ENCODE measurements at places on chromosomes 5 and 9. TPM values are rescaled to one million over a fixed set of nuclear protein-coding genes. Genes with fewer than 3 reads are reported as not detected.

SLC6A19 gene
- not detected for total RNA-seq

KCNN2 gene
- 24.7 TPM for total RNA-seq

ADGRD2 gene
- total RNA-seq, result 0.45 TPM

CAMK4 gene
- total RNA-seq, result 7.3 TPM

GFRA3 gene
- 1.1 TPM for total RNA-seq

ACSL6 gene
- total RNA-seq, result 3.6 TPM

RETREG1 gene
- total RNA-seq, result 2.3 TPM

CCIN gene
- total RNA-seq, result not detected

ENDOG gene
- 23.5 TPM for total RNA-seq

CARTPT gene
- total RNA-seq, result not detected

FAM221B gene
- not detected for total RNA-seq

ADCY2 gene
- 74.9 TPM for total RNA-seq

LEAP2 gene
- total RNA-seq, result 1.8 TPM

GGTA1 gene
- not detected for total RNA-seq

DNA sequence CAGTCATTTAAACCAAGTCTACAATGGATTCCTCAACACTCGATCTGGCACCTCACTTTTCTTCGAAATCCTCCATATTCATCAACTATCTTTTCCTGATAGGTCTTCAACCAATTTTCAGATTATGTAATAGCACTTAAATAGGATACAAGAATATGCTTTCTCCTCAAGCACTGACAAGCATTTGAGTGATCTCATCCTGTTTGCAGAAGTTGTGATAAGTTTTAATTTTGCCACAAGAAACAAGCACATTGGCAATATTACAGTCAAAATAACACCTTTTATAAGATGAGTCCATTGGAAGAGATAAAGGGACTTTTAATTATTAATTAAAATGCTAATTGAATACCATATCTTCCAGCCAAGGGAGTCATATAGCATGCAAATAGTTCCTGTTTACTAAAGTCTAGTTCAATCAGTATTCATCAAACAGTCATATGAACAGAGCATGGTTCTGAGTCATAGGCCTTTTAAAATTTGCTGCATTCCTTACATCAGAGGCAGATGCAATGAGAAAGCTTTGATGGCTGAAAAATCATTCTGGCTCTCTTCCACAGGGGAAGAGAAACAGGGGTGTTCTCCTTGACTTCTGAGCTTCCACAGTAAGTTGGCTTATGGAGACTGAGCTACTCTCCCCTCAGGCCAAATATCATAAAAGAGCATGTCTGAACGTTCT is 32.7 kb upstream of the ZCCHC9 start:
- H3K4me3 ChIP-seq, result no peak overlapping the region
- no peaks in the 10 kb centered on the region for H3K27me3 ChIP-seq
- peaks cover 30% of the 10 kb centered on the region for H3K4me1 ChIP-seq
- no peak overlapping the region for H3K27ac ChIP-seq
- no peaks in the 10 kb centered on the region for H3K36me3 ChIP-seq

DNA sequence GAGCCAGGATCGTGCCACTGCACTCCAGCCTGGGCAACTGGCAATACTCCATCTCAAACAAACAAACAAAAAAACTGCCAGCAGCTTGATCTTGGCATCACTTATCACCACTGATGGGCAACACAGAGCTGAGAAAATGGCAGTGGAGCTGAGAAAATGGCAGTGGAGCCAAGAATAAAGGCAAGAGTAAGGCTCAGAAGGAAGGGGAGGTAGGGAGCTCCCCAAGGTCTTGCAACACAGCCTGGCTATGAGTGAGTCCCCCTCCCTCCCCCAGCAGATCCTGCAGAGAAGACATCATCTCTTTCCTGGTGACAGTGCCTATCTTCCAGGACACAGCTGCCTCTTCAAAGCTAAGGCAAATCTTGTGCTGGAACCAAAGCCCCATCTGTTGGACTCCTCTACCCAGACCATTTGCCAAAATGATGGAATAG is 70.3 kb downstream of the UGCG start:
- no peak overlapping the region for H3K27ac ChIP-seq
- no peak overlapping the region for H3K4me3 ChIP-seq
- no peaks in the 10 kb centered on the region for H3K36me3 ChIP-seq

DNA sequence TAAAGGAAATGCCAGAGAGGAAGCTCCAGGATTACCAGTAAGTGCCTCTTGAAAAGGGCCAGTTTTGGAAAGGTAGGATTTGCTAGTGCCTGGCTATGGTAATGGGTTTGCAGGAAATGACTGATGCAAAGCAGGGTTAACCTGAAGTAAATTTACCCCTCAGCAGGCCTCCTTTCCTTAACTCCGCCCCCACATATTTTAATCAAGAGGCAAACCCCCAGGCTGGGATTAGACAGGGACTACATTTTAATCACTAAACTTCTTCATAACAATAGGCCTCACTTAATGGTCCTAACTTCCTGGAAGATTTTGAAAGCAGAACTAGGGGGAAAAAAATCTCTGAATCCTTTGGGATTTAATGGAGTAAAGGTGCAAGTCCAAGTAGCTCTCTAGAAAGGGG is 10.2 kb upstream of the SLC1A3 start:
- H3K27me3 ChIP-seq, result no peaks in the 10 kb centered on the region
- peaks cover 44% of the 10 kb centered on the region for H3K4me1 ChIP-seq
- peak overlapping the region; percentile 96 for H3K27ac ChIP-seq
- DNase-seq, result peak; percentile 75

GRCh38 chr5:154541553-154541952 is 63.5 kb upstream of the HAND1 start:
- no peaks in the 10 kb centered on the region for H3K36me3 ChIP-seq
- peak overlapping the region; percentile 14 for H3K4me3 ChIP-seq
- H3K27me3 ChIP-seq, result no peaks in the 10 kb centered on the region

- no peak for DNase-seq
- no peaks in the 10 kb centered on the region for H3K27me3 ChIP-seq
- H3K36me3 ChIP-seq, result no peaks in the 10 kb centered on the region
- H3K4me3 ChIP-seq, result no peak overlapping the region
- H3K27ac ChIP-seq, result no peak overlapping the region
- H3K4me1 ChIP-seq, result peaks cover 48% of the 10 kb centered on the region
These were observed 3.2 kb downstream of the ADAMTSL1 start for GRCh38 chr9:18477121-18477660.

DNA sequence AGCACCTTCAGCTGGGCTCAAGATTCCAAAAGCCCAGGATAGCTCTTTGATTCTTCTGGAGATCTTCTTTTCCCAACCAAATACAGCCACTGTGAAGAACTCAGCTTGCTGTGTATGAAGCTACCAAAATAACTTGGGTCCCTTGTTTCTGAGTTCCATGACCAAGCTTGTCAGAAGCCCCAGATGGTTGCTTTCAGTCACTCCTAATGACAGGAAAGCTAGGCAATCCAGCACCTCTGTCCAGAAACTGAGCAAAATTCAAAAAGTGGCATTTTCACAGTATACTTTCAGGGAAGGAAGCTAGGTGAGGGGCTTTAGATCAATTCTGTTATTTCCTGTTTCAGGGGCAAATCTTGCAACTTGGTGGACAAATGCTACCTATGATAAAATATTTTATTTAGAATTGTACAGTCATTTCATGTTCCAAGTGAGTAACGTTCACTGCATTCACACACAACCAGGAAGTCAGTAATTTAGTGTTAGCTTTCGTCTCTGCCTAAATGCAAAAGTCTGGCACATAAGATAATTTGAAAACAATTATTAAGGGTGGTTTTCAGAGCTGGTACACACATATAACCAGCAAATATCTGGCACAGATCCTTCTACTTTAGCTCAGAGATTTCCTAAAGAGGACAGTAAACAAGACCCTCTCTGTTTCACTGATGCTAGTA is 330.1 kb downstream of the GLIS3 start:
- DNase-seq, result no peak
- no peak overlapping the region for H3K27ac ChIP-seq
- peaks cover 3% of the 10 kb centered on the region for H3K4me1 ChIP-seq
- no peaks in the 10 kb centered on the region for H3K27me3 ChIP-seq
- H3K36me3 ChIP-seq, result no peaks in the 10 kb centered on the region
- H3K4me3 ChIP-seq, result no peak overlapping the region

GRCh38 chr5:25255128-25255527 is 610.4 kb upstream of the CDH10 start:
- H3K27me3 ChIP-seq, result no peaks in the 10 kb centered on the region
- H3K4me3 ChIP-seq, result no peak overlapping the region
- no peak for DNase-seq
- no peaks in the 10 kb centered on the region for H3K36me3 ChIP-seq
- no peaks in the 10 kb centered on the region for H3K4me1 ChIP-seq

GRCh38 chr5:176789873-176790615 is 20.3 kb upstream of the UNC5A start:
- H3K27ac ChIP-seq, result no peak overlapping the region
- no peak overlapping the region for H3K4me3 ChIP-seq
- H3K4me1 ChIP-seq, result no peaks in the 10 kb centered on the region
- H3K27me3 ChIP-seq, result no peaks in the 10 kb centered on the region
- no peaks in the 10 kb centered on the region for H3K36me3 ChIP-seq

GRCh38 chr9:133738640-133739225 is 581 bp upstream of the SARDH start:
- H3K27me3 ChIP-seq, result no peaks in the 10 kb centered on the region
- no peaks in the 10 kb centered on the region for H3K36me3 ChIP-seq
- DNase-seq, result no peak

GRCh38 chr5:160108124-160108523 is 11.1 kb downstream of the PWWP2A start:
- DNase-seq, result no peak
- no peak overlapping the region for H3K4me3 ChIP-seq
- H3K4me1 ChIP-seq, result no peaks in the 10 kb centered on the region
- H3K36me3 ChIP-seq, result peaks cover 17% of the 10 kb centered on the region
- peak overlapping the region; percentile 10 for H3K27ac ChIP-seq

DNA sequence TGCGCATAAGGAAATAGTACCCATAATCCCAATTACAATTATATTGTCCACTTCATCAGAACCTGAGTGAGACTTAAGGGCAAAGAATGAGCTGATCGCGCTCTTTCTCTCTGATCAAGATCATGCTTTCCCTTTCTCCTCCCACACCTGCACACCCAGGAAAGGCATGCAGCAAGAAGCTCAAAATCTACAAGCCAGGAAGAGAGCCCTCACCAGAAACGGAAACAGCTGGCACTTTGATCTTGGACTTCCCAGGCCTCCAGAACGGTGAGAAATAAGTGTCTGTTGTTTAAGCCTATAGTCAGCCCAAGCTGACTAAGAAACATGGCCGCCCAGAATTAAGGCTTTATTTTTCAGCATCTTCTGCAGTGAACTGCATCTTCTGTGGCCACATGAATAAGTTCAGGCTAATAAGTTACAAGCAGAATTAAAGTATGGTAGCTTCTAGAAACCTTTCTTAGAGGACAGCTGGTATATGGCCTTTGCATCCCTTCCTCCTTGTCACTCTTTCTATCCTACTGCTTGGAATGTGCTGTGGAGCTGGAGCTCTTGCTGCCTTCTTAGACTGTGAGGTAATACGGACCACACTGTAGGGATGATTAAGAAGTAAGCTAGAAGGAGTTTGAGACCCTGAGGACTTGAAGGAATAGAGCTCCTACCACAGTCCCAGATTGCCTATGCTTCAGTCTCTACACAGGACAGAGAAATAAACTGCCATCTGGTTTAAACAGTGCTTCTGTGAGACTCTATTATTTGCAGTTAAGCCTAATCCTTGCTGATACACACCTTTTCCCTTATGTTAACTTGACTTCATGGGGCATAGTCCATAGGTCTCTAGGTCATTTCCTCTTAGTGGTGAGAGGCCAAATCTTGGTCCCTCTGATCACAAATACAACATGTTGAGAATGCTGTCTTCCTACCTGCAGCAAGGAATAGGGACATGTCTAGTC is 17.2 kb downstream of the OR2S2 start:
- no peak overlapping the region for H3K27ac ChIP-seq
- H3K4me3 ChIP-seq, result no peak overlapping the region
- H3K4me1 ChIP-seq, result no peaks in the 10 kb centered on the region
- DNase-seq, result no peak
- no peaks in the 10 kb centered on the region for H3K36me3 ChIP-seq

DNA sequence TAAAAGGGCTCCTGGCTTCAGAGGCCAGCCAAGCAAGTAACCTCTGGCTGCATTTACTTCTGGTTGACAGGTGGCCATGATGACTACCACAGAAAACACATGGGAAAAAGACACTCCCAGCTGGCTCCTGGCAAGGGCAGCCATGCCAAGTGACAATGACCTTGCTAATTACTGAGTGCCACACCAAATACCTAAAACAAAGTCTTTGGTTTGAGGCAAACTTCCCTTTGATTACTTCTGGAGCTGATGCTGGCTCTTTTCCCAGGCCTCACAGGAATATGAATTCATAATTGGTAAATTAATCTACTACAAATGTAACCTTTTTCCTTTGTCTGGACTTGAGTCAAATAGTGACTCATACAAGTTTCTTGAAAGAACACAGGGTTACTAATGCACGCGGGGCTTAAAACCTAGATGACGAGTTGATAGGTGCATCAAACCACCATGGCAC is 61.0 kb downstream of the LPAR1 start:
- no peaks in the 10 kb centered on the region for H3K36me3 ChIP-seq
- no peaks in the 10 kb centered on the region for H3K27me3 ChIP-seq
- H3K27ac ChIP-seq, result no peak overlapping the region
- DNase-seq, result no peak
- no peaks in the 10 kb centered on the region for H3K4me1 ChIP-seq

DNA sequence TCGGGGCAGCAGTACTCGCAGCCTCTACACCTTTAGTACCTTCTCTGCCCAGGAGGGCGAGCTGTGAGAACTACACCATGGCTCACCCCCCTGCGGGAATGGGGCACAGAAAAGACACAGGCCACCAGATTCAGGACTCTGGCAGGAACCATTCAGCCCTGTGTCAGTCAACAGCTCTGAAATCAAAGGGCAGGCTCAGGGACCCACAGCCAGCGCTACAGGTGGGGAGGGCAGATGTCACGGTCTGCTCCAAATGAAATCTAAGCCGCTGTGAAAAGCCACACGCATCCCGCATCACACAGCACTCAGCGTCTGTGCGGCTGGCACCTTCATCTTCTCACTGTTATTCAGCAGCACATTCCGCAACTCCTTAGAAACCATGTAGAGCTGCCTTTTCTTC is 27.9 kb downstream of the NSUN2 start:
- no peak overlapping the region for H3K27ac ChIP-seq
- H3K36me3 ChIP-seq, result peaks cover 78% of the 10 kb centered on the region
- no peak overlapping the region for H3K4me3 ChIP-seq
- H3K27me3 ChIP-seq, result no peaks in the 10 kb centered on the region

DNA sequence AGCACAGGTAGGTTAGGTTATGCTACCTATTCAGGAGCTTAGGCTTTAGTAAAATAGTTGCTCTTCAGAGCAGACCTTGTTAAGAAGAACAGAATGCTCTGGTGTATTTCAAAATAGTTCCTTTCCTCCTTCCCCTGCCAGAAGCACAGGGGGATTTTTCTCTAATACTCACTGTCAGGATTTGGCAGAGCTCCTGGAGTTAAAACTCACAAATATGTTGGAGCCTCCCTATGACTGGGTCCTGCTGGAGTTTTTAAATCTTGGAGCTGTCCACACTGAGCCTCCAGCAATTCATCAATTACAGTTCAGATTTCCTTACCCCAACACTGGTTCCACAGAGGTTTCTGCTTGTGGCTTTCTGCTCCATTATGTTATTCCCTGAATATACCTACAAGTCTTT is 1233.8 kb upstream of the WWC1 start:
- no peaks in the 10 kb centered on the region for H3K4me1 ChIP-seq
- no peaks in the 10 kb centered on the region for H3K27me3 ChIP-seq
- no peak overlapping the region for H3K4me3 ChIP-seq
- H3K36me3 ChIP-seq, result no peaks in the 10 kb centered on the region
- DNase-seq, result no peak

GRCh38 chr5:10607023-10607665 is 43.3 kb downstream of the ANKRD33B start:
- H3K27me3 ChIP-seq, result no peaks in the 10 kb centered on the region
- DNase-seq, result peak; percentile 75
- H3K4me3 ChIP-seq, result no peak overlapping the region
- H3K27ac ChIP-seq, result 0 out of 2 replicates have a peak overlapping the region, but pooled peaks have one; percentile 12

Measured in GM23338 (cell line).